ENCODE measurements at places on chromosomes 12 and 14.

GRCh38 chr14:76742185-76742584 lies 19.1 kb upstream of the VASH1 start:
- DNase-seq: no peak

DNA sequence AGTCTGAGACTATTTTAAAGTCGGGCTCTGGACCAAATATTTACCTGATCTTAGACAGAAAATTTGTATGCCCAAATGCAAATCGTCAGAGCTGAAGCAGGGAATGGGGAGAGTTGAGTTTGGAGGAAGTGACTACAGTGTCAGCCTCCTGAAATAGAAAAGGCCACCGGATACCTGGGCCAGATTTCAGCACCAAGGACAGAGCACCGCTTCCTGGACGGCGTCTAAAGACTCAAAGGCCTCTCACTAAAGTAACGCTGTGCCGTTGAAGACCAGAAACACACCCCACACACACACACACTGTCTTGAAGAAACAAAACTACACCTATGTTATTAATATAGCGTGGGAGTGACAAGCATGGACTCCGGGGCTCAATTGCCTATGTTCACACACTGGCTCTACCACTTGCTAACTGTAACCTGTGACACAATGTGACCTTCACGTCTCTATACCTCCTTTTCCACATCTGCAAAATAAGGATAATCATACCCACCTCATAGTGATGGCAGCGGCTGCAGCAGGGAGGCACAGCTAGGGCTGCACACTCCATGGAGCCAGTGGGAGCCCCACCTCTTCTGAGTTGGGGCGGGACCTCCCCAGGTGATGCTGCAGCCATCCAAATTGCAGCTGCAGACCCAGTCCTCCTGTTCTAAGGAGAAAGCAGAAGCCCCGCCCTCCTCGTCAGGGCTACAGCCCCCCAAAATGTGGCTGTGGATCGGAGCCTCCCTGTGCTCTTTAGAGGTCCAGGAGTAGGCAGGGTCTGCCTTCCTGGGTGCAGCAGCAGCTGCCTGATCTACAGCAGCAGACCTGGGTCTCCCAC lies 35.6 kb downstream of the KRT76 start:
- DNase-seq: no peak

GRCh38 chr12:102167821-102168604 lies 29.6 kb downstream of the PMCH start:
- DNase-seq: peak; percentile 9

DNA sequence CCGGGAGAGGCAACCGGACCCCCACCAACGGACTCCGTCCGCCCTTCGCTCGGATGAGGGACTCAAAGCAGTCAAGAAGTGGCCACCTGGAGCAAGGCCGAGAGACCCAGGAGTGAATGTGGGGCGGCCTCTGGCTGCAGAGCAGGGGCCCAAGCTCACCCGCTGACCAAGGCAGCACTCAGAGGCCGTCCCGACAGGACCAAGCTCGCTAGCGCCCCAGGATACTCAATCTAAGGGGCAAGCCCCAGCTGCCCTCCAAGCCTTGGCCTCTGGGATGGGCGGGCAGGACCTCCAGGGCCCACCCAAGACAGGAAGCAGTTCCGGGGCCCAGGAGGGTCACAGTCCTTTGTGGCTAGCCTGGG lies 936 bp downstream of the AKT1 start:
- DNase-seq: no peak

DNA sequence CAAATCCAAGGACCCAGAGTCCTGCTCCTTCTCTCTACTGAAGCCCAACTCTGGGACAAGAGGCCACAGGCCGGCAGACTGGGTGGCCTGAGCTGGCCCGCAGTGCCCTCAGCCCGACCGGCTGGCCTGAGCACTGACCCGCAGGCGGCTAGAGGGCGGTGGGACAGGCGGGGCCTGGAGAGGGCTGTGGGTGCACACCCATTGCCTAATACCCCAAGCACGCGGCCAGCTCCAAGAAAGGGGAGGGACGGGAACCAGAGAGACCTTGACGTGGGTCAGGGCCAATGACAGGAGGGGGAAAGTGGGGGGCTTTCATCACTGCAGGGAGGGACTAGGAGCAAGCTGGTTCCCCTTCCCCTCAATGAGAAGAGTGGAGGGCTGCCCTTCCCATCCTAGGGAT lies 2.0 kb upstream of the WNT10B start:
- DNase-seq: no peak

- no peak for DNase-seq
Measured at GRCh38 chr12:128564956-128565355, 258.8 kb downstream of the SLC15A4 start.

DNA sequence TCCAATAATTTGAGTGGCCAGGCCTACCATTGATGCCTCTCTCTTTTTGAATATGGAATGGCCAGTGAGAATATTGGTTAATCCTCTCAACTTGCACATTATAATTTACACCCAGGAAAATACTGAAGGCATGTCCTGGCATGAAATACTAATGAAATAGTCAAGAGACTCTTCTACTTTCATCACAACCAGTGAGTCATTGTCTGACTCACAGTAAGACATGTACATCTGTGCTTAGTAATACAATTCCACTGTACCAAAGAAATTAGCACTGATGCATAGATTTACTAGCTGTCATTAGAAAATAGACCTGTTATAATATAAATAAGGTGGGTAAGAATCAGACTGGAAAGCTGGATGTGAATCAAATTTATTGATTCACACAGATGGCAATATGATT lies 31.6 kb downstream of the KCNC2 start:
- DNase-seq: peak; percentile 78

DNA sequence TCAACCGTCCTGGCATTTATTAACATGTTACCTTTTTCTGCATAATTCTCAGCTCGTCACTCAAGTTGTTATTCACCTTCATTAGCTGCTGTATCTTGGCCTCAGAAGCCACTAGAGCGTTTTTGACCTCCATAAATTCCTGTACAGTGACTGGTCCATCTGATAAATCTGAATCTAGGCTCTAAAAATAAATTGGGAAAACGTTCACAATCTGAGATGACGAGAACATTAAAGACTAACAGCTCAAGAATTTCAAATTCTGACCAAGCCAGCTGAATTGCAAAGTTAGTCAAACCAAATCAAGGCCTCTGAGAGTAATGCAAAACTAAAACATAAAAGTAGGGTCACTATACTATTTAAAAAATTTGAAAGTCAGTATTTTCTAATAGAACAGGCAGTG lies 45.0 kb downstream of the GIT2 start:
- peak; percentile 88 for DNase-seq

GRCh38 chr14:82313889-82314288 lies 780.2 kb upstream of the SEL1L start:
- no peak for DNase-seq

DNA sequence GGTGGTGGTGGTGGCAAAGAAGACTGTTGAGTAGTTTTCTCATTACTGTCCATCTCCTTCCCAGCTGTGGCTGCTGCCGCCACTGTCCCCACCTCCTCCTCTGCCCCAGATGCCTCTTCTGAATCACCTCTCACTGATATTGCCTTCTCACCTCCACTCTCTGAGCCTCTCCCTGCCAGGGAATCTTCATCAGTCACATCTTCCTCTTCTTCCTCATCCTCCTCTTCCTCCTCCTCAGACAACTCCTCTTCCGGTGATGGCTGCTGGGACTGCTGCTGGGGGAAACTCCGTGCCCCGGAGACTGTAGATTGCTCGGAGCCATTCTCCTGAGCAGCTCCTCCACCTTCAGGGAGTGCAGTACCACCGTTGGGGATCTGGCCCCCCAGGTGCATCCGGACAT lies 2.9 kb downstream of the SALL2 start:
- no peak for DNase-seq

GRCh38 chr12:15629108-15629507 lies 160.1 kb downstream of the EPS8 start:
- peak; percentile 95 for DNase-seq

DNA sequence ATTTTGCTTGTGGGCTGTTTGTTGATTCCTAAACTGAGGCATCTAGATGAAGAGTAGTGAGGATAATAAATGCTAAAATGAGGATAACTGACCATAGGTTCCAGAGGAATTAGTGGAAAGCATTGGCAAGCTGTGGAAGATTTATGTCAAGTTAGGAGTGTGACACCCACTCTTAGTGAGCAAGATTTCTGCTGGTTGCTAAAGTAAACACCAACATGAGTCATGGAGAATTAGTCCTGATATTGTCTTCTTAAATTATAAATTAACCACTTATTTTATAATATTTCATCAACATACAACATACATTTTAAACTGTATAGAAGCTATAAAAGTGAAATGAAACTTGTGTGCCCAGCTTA lies 328.2 kb downstream of the RPL10L start:
- no peak for DNase-seq

- DNase-seq: no peak
Measured at GRCh38 chr12:62928632-62929031, 6.3 kb downstream of the PPM1H start.

DNA sequence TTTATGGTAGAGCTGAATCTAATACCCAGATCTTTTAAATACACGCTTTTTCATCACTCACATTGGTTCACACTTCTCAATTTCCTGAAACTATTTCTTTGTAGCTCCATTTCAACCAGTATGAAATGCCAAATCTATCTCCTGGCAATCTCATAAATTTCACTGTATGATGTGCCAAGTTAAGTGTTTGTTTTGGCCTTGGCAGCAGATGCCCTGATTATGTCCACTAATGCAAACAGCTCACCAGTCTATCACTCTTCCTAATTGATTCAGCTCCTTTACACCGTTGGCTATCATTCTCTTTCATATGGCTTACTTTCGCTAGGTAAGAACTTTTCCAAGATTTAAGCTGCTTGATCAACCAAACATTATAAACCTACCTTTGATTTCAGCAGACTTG lies 58.6 kb downstream of the ZFC3H1 start:
- no peak for DNase-seq

DNA sequence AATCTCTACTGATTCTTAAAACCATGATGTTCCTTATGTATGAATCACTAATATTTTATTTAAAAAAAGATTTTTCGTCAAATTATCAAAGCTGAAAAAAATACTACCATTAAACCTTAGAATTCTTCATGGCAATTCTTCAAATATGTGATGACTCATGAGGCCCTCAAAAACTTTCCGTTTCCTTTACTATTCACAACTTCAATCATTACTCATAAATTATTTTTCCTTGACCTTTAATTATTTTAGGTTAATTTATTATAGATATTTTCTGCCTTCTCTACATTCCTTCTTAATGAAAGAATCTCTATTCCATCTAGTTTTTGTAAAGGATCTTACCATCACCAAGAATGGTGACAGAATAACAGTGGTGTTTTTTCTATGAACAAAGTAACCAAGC lies 162.1 kb upstream of the SOX5 start:
- no peak for DNase-seq

- DNase-seq: no peak
Measured at GRCh38 chr12:91119089-91119488, 7.8 kb upstream of the LUM start.

DNA sequence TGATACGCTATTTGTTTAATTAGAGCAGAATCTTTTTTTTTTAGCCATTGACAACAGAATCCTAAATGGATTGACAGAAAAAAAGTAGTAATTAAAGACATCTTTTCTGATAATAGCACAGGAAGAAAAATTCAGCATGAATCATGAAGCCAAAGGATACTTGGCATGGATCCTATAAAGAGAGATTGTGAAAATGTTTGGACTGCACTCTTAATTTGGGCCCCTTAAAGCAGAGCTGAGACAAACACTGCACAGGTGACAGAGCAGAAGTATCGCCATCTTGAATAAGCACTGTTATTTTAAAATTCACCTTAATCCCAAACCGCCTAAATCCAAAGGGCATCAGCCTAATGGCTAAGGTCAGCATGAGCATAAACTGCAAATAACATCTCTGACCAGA lies 48.8 kb upstream of the SEL1L start:
- DNase-seq: no peak

DNA sequence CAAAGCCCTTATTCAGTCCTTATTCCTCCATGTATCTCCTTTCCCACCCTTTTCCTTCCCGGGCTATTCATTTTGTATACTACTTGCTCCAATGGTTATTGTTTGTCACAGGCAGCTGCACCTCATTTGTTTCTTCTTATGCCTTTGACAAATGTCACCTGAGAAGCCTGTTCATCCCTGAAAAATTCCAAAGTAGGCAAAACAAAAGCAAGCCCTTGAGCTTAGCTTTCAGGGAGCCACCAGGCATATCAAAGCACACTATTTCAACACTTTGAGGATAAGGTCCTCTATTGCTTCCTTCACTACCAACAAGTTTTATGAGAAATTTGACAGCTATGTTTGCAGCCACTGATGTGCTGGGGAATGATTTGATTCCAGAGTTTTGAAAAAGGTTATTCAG lies 738.7 kb upstream of the LMO3 start:
- no peak for DNase-seq

- DNase-seq: no peak
Measured at GRCh38 chr12:57343703-57344378, 87.0 kb downstream of the R3HDM2 start.

GRCh38 chr14:66037361-66037760 lies 448.8 kb upstream of the CCDC196 start:
- no peak for DNase-seq

Measured in non-pigmented ciliary epithelial cell (primary cell).